ENCODE measurements at places on chromosomes 2 and 18.

DNA sequence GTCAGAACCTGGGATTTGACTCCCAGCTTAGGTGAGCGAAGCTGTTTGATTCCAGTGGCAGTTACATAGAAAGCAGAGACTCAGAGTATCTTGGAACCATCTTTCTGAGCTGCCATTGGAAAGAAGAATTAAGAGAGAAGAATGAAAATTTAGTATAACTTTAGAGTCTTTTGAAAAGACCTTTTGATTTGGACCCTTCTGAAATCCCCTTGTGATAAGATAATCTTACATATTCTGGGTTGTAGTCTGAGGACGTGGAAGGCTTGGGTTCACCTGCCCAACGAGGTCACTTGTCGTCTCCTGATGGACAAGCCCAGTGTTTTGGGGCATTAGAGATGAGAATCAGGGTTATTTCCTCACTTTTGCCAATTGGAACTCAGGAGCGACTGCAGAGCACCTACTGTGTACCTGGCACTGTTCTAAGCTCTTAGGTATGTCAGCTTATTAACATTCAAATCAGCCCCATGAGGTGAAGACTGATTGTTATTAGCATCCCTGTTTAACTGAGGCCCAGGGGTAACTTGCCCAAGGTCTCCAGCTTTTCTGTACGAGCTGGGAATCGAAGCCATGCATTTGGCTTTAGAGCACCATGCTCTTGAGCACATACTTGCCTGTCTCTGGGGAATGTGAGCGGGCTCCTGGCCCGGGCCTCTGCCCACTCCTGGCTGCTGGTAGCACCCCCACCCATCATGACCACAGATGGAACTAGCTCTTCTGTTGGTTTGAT is 2.9 kb downstream of the HK2 start:
- no peak for DNase-seq

DNA sequence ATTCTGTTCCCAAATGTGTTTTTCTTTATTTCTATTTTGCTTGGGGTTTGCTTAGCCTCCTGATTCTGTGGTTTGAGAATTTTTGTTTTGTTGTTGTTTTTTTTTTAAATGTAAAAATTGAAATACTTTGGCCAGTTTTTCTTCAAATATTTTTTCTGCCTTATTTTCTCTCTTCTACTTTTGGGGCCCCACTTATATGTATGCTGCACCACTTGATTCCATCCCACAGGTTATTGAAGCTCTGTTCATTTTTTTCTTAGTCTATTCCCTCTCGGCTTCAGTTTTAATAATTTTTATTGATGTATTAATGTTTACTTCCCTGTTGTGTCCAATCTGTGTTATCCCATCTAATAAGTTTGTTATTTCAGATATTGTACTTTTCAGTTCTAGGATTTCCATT is 17.7 kb upstream of the VIT start:
- no peak for DNase-seq

DNA sequence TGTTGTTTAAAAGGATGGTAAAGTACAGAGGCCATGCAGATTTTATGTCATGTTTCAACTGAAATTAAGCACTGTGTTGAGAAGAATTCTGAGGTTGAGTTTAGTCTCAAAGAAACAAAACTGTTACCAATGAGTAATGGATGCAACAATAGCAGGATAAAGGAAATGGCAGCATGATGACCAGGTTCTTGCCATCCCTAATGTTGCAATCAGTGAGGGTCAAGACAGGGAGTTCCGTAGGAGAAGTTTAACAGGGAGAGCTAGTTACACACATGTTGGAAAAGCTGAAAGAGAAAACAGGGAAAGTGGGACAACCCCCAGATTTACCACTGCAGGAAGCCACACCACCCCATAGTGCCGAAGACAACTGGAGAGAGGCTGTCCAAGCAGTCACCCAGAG is 343.8 kb upstream of the EPHA4 start:
- DNase-seq, result no peak

- no peak for DNase-seq
Observed at GRCh38 chr2:205628422-205628821, 53.9 kb upstream of the NRP2 start.

- no peak for DNase-seq
Observed at GRCh38 chr2:122105171-122105876, 349.9 kb downstream of the TSN start.

- no peak for DNase-seq
Observed at GRCh38 chr18:76390452-76391035, 104.5 kb downstream of the ZNF516 start.

DNA sequence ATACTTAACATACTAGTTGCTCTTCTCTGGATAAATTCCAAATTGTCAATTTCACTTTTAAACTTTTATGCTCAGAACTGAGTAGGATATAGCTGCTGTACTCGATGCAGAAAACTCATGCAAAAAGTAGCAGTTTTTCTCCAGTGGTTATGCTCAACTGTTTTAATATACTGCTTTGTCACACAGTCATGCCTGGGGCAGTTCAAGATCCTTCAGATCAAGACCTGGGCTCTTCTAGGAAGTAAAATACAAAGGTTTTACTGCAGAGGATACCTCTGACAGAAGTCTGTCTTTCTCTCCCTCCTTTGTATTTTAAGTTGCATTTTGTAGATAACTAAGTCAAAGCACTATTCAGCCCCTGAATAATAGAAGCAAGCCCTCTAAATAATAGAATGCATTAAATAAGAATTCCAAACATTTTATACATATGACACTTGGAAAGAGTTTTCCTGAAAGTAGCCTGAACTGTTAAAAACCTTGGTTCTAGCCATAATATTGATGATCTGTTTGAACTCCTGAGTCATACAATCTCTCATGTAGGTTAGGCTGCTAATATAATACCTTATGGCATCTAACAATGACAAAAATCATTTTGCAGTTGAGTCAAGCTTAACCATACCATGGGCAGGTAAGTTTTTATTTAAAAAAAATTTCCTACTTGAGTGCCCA is 183.3 kb upstream of the TRIB2 start:
- no peak for DNase-seq

DNA sequence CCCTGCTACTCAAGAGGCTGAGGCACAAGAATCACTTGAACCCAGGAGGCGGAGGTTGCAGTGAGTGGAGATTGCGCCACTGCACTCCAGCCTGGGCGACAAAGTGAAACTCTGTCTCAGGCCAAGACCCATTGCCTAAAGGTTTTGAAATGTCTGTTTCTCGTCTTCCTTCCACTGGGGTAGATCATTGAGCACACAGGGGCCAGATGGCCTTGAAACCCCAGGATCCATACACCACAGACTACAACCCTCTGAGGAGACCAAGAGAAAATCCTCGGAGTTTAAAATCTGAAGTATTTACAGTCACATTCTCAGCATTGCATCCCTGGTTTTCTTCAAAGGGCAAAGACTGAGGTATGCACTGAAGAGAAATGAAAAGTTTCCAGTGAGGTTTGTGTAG is 7.1 kb upstream of the EPAS1 start:
- no peak for DNase-seq

GRCh38 chr18:36798738-36799473 is 29.9 kb downstream of the TPGS2 start:
- peak; percentile 18 for DNase-seq

DNA sequence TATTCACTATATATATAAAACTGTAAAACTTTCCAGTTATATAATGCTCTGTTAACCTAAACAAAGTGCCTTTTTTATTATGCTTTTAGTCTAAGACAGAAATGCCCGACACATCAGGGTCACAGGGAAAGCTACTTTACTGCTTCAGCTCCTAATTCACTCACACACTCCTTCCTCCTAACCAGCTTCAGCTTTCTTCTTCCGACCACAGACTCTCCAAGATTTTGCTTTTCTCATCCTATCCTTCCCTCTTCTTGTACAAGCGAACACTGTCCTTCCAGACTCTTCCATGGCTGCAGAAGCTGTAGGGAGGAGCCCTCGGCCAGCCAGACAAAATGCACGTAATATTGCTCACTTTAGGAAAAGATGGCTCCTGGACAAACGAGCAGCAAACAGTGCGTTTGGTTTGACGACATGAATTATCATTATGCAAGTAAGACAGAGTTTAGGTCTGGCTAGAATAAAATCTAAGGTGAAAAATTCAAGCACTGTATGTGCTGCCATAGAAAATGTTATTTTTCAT is 47.5 kb upstream of the HNRNPA3 start:
- peak; percentile 62 for DNase-seq

DNA sequence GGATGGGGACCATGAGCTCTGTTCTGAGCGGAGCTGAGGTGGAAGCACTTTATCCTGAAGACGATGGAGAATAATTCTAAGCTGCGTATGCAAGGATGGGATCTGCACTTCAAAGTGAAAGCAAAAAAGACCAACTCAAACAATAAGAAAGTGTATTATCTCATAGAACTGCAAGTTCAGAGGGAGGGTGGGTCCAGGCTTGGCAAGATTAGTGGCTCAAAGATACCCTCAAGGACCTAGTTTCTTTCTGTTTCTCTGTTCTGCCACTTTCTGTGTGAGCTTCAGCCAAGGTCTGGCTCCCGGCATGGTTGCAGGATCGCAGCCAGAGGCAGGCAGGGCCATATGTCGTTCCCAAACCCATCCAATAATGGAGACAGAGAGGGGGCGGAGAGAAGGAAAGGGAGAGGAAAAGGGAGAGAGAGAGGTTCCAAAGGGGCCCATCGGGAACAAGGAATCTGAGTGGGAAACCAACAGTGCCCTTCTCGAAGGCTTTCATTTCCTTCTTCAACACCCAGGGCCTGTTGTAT is 169.2 kb upstream of the NCK2 start:
- no peak for DNase-seq

DNA sequence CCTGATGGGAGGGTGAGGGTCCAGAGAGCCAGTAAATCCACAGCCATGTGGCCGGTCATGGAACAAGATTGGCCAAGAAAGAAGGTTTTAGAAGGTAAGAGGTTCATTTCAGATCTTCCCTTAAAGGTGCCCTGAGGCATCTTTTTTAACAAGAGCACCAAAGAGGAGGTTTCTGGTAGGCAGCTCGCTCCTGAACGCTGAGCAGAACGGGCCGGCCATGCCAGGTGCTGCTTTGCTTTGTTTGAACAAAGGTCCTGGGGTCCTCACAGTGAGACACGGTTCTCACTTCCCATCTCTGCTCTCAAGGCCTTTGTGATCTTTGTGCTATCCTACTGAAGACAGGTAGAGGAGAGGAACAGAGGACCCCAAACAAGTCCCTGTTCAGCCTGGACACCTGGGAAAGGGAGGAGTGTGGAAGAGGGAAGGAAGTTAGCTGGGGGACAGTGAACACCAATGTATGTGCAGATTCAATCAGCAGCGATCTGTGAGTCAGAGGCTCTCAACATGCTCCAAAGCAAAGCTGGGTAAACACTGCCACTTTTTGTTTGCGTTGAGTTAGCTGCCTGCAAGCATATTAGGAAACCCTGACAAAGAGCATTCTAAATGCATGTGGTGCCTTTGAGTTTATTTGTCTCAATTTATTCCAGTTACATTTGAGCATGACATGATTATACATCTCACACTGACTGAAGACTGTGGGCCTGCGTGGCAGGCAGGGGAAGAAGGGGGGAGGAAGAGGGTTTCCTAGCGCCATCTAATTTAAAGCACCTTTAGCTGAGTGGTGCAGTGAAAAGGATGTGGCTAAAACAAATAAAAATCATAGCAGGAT is 102.4 kb downstream of the ASB1 start:
- DNase-seq, result peak; percentile 69

DNA sequence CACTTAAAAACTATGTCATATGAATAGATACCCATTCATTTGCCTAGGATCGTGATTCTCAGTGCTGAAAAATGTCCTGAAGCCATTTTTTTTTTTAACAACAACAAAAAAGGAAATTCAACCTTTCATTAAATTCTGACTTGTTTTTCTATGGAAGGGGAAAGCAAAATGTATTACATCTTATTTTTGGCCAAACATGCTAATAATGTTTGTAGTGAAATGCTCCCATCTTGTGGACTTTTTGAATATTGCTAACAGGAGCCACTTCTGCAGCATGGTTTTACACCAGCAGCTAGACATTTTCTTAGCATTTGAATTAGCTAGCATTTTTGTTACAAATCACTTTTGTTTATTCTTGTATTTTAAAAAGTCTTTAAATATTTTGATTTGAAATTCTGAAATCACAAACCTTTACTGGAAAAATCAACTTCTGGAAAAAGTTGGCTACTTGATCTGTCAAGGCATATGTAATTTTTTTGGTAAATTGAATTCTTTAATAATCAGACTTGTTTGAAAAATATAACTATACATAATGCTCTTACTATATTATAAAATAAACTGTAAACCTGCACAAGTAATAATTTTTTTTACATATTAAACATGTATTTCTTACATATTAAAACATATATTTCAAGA is 75.8 kb downstream of the KIDINS220 start:
- DNase-seq, result peak; percentile 74

GRCh38 chr18:23619388-23619881 is 33.1 kb upstream of the NPC1 start:
- peak; percentile 52 for DNase-seq

DNA sequence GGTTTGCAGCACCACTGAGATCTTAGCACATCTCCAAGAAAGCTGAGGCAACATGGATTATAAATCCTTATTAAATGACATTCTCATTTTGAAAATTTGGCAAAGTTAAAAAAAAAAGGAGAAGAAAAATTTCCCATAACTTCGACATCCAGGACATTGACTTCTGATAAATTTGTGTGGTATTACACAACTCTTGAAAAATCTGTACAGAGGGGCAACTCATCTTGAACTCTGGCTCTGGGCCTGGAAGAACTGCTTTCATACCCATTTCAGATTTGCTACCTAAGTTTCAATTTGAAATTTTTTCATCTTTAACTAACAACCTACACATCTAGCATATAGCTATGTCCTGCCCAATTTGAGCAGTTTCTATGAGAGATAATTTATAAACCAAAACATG is 118.0 kb upstream of the UGP2 start:
- peak; percentile 64 for DNase-seq

- DNase-seq, result no peak
Observed at GRCh38 chr2:6647046-6647445, 218.7 kb downstream of the CMPK2 start.

GRCh38 chr2:69952336-69953115 is 8.9 kb downstream of the ASPRV1 start:
- DNase-seq, result no peak

- DNase-seq, result no peak
Observed at GRCh38 chr2:149902081-149902480, 314.5 kb upstream of the MMADHC start.

DNA sequence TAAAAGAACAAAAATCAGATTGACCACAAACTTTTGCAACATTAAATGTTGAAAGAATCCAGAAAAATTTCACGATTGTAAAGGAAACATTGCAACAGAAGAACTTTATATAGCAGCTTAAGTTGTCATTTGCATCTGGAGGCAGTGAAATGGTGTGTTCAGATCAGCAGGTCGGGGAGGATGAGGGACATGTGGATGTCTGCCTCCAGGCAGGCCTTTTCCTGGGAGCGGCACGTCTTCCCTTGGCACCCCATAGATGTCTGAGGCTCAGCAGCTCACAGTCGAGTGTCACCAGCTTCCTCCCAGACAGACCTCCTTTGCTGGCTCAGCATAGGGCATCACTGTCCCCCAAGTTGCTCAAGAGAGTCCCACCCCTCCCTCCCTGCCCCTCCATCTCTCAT is 44.3 kb upstream of the ASB1 start:
- DNase-seq, result peak; percentile 23

Measured in choroid plexus epithelial cell (primary cell).